ENCODE measurements at places on chromosomes 11 and 22.
A peak's percentile ranks its signal among the peaks of the same experiment; 100 is the strongest.

DNA sequence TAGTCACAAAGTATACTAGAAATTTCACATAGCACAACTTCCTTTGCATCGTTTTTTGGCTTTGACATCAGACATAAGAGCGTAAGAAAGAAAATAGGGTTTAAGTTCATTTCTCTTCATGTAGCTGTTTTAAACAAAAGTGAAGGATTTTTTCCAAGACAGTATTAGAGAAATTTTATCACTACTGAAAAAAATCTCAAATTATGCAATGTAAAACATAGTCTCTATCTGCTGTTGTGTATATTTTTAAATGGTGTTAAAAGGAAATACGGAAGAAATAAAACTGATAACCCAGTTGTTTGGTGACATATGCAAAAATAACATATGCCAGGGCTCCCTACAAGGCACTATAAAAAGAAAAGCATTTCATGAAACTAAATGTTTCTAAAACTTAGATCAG is 1449.4 kb downstream of the LRRC4C start:
- no peak for DNase-seq

DNA sequence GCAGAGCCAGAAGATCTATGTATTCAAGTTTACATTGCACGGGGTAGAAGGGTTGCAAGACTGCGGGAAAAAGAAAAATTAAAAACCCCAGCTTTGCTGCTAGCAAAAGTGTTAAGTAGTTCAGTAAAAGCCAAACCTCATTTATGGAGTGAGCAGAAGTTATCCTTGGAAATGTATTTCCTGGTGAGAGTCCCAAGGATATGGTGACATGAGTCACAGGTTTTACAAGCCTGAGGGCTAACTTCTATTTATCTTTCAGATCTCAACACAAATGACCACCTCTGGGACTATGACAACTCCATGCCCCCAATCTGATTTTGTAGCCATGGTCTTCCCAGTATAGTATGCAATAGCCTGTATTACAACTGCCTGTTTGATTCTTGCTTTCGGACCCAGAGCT is 26.1 kb downstream of the ABTB2 start:
- no peak for DNase-seq

- no peak for DNase-seq
Measured at GRCh38 chr22:42072606-42073330, 1.3 kb upstream of the PHETA2 start.

- DNase-seq = peak; percentile 76
Measured at GRCh38 chr11:8033305-8034105, 46.4 kb downstream of the EIF3F start.

GRCh38 chr22:42436404-42436803 is 4.2 kb upstream of the NFAM1 start:
- DNase-seq = no peak

DNA sequence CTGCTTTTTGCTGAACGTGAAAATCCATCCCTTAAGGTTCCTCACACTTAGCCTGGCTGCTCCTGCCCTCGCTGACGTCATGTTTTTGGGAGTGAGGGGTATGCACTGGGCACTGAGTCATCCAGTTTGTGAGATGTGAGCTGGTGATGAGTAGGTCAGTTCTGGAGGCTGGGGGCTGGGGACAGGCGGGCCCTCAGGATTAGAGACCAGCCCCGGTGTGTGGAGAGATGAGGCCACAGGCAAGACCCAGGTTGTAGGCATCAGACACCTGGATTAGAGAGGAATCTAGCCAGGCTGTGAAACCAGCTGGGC is 9.2 kb downstream of the KCNC1 start:
- no peak for DNase-seq

DNA sequence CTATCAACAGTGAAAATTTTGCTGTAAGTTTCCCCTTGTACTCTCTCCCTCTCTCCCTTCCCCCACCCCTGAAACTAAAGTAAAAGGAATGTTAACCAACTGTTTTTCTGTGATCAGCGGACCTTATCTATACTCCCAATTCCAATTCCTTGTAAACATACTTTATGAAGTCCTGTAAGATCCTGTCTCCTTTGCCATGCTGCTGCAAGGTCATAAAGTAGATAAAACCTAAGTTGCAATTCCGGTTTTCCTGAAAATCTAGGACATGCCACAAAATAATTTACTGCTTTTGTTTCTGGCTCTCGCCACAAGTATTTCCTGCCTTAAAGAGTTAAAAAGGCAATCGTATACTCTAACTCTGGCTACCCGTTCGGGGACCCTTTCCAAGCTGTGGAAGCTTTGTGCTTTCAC is 1469.0 kb downstream of the LRRC4C start:
- DNase-seq = no peak

GRCh38 chr22:36144886-36145541 is 15.5 kb downstream of the APOL3 start:
- DNase-seq = peak; percentile 67

GRCh38 chr22:47417699-47418098 is 655.2 kb downstream of the TBC1D22A start:
- no peak for DNase-seq

GRCh38 chr11:28696591-28696990 is 588.4 kb downstream of the METTL15 start:
- DNase-seq = no peak

DNA sequence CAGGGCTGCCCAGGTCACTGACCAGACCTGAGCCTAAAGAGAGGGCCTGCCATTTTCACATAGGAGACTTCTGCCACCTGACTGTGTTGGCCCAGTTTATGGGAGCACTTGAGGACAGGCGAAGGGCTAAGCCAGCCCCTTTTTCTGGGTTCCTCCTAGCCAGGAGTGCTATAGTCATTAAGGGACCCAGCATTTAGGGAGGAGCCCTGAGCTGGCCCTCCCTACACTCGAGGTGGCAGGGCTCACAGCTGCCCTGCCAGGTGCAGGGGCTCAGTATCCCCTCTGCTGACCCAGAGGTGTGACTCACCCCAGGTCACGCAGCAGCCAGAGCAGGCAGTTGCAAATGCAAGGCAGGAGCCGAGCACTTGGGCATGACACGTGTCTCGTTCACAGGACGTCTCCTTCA is 86.3 kb upstream of the CRYBB3 start:
- DNase-seq = no peak

- DNase-seq = no peak
Measured at GRCh38 chr22:20022231-20022977, 1.5 kb downstream of the TANGO2 start.

GRCh38 chr11:83728281-83728680 is 442.1 kb upstream of the CCDC90B start:
- no peak for DNase-seq

DNA sequence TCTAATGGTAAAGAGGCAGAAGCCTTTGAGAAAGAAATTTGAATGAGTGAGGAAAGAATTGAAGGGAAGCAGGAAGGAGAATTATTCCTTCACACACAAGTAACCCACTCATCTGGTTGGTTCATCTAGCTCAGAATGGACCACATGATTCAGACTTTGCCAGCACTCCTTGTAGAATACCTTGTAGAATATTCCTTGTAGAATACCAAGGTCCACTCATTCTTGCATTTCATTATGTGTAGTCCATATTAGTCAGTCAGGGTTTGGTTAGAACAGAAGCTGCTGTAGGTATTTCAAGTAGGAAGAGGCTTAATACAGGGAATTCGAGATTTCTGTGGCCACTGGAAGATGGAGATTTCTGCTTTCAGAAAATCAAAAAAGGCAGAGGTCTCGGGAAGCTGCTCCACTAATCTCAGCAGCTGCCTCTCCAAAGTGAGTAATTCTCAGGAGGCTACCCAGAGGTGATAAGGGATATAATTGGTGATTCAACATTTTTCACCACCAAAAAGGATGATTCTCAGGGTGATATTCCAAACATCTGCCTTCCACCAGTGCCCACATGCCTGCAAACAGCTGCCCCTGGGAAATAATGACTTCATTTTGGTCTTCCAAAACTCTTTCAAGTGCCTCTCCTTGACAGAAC is 329.1 kb downstream of the TMEM135 start:
- no peak for DNase-seq

DNA sequence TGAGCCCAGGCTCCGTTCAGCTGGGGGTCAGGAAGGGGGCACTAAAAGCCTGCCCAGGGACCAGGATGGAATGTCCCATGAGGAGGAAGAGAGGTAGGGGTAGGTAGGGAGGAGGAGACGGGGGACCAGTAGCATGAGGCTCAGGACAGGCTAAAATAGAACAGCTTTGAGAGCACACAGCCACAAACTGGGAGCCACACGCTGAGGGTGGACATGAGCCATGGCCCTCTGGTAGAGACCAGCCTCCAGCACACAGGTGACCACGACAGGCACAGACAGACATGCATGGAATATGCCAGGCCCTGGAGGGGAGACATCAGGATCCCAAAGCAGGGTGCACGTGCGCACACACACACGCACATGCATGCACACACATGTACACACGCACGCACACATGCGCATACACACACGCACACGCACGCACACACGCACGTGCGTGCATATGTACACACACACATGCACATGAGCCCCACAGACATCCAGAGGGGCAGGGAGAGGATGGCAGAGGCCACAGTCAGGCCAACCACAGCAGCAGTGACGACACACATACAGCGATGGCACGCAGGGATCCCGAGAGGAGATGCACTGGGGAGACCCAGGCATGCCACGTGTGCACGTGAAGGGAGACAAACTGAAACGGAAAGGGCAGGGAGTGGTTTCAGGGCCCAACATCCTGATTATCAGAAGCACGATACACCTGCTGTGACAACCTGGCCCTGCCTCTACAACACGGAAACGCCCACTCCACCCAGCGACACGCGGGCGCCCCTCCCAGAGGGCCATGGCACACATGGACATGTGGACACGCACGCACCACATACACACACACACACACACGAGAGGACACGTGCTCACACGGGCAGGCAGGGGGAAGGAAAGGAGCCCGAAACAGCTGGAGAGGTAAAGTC is 25.7 kb downstream of the LRRC10B start:
- peak; percentile 68 for DNase-seq

DNA sequence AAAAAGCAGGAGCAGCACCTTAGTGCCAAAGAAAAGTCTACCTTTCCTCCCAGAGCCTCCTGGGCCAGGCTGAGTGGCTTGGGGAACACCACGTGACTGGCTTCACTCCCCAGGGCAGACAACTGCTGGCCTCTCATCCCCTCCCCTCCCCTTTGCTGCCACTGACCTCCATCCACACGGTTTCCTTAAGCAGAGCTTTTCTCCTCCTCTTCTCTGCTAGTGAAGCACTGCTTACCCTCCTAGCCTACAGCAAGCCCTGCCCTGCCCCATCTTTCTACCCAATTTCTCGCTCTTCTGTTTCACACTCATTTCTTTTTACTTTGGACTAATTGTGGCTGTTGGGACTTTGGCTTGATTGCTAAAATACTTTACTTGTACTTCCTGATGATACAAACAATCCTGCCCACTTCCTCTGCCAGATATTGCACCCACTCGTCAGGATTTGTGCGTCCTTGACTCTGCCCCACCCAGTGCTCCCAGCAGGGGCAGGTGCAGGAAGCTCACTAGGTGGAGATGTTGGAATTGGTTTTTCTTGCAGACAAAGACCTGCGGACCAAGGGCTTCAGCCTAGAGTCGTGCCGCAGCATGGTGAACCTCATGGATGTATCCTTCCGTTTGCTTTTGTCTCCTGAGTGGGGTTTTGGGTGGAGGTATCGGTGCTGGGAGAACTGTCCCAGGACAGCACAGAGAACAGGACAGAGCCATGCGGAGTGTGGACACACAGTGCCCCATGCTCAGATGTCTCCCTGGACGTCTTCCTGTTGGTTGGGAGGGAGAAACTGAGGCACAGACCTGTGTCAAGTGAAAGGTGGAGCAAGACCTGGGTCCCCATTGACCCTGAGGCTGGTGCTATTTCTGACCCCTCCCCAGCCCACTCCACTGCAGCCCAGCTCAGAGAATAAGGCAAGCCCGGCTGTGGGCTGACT is 27.3 kb downstream of the CAPN1 start:
- no peak for DNase-seq

- DNase-seq = no peak
Measured at GRCh38 chr11:99184146-99184545, 163.4 kb downstream of the CNTN5 start.

- no peak for DNase-seq
Measured at GRCh38 chr11:73152086-73152853, 10.2 kb upstream of the FCHSD2 start.

DNA sequence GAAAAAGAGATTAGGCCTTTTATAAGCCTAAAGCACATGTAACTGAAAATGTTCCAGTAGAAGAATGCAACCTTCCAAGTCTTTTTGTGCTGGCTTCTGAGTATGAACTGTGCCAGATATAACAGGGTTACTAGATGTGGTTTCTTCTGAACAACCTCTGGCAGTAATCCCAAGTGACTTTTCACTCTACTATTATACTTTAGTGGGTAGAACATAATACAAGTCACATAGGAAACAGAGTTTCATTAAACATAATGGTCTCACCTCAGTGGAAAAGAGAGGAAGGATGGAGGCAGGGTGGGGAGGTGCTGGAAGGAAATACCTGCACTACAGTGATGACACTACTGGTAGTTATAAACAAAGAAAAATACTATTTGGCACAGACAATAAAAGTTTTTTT is 81.3 kb downstream of the PHF21A start:
- DNase-seq = no peak

GRCh38 chr22:46678003-46678657 is 57.9 kb downstream of the GRAMD4 start:
- DNase-seq = no peak

GRCh38 chr11:1563149-1563638 is 8.9 kb downstream of the DUSP8 start:
- no peak for DNase-seq

DNA sequence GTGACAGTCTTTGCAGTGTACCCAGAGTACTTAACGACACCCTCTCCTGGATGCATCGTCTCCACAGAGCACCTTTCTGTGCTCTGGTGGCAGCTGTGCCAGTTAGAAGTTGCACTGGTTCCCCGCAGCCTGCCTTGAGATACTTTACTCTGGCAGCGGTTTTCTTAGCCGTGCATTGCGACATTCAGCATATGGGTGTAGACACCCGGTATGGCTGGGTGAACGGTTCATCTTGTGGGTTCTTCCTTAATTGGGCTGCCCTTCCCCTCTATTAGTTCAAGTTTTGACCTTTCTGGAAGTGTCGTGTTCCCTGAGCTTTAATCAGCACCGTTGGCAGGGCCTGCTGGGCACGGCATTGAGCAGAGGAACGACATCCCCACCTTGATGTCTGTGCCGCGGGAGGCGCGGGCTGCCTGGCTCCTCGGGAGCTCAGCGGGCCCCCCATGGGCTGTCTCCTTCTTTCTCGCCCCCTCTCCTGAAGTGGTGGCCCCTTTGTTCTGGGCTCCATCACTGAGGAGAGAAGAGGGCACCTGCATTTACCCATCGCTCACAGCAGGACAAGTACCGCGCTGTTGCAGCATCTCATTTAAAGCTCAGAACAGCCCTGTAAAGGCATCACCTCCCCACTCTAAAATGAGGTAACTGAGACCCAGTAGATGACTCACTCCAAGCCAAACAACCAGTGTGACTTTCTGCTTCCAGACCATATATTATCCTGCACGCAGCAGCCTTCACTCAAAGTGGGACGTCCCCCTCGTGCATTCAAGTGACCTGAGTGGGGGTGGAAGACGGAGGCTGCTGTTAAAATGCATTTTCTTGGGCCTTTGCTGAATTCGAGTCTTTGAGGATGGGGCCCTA is 13.3 kb downstream of the FAM83F start:
- no peak for DNase-seq

DNA sequence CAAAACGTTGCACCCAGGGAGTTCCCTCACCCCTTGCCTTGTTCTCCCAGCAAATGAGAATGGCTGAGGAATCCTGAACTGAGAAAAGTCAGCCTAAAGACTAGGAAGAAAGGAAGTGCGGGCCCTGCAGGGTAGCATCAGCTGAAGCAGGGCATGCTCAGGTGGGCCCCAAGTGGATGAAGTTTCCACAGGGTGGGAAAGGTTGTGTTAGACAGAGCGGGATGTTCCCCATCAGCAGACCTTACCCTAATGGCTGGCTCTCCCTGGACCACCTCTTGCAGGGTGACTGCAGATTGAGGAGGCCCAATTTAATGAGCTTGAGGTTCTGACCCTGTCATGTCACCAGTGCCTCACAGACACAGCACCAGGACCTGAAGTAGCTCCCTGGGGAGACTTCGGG is 81.5 kb upstream of the MYOD1 start:
- no peak for DNase-seq

Measured in G401 (cell line).